Activated T-cell treated with anti-CD3 and anti-CD28 coated beads, Interleukin-2, amount 50 U/mL, for 48 hours (primary cell): ENCODE measurements at places on chromosomes 16 and 17.

GRCh38 chr17:50346313-50347116, 589 bp downstream of the XYLT2 start:
- DNase-seq = peak; percentile 73

DNA sequence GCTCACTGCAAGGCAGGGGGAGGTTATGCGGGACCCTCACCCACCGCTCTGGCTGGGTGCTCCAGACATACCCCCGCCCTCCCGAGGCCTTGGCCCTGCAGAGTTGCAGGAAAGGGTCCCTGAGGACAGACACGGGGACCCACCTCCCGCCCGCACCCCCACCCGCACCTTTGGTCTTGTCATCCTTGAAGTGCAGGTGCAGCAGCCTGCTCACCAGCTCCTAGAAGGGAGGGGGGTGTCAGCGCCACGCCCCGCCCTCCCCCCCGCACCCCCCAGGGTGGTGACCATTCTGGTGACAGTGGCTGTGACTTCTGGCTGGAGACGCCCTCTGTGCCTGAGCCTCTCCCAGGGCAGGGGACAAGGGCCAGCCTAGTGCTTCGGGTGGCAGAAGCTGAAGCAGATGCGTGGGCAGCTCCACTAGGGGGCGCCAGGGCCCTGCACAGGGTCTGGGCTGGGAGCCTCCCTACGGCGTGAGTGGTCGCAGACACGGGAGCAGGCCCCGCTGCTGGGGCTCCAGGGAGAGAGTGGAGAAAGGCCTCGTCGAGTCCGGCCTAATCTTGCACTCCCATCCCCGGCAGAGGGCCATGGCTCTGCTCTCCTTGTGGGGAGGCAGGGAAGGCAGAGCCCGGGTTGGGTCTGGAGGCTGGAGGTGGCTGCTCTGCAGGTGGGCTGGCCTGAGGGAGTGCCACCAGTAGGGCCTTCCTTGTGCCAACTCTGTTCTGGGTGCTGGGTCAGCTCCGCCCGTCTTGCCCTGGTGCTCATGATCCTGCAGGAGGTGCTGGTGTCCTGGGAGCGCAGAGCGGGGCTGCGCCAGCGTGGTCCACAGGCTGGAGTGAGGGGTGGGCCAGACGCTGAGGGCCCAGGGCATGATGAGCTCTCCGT, 2.7 kb downstream of the CENPX start:
- DNase-seq = peak; percentile 85

DNA sequence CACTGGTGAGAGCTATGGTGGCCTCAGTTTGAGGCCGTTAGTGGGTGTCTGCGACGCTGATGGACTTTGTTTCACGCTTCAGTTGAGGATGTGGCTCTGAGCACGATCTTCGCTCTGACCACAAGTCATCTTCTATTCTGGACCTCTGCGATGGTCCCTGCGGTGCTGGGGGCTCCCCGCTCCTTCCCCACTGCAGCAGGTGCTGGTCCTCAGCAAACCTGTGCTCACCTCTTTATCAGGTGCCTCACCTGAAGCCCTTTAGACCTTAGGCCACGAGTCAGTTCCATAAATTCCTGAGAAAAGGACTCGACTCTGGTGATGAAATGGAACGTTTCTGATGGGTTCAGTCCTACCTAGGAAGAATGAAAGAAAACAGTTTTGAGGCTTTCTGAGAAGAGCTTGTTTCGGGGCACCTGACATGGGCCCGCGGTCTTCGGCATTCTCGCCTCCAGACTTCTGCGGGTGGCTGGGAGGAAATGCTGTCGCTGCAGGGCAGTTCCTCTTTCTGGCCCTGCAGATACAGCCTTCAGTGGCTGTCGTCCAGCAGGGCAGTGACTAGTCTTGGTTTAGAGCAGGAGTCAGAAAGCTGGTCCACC, 4.7 kb downstream of the KCTD5 start:
- peak; percentile 67 for DNase-seq

DNA sequence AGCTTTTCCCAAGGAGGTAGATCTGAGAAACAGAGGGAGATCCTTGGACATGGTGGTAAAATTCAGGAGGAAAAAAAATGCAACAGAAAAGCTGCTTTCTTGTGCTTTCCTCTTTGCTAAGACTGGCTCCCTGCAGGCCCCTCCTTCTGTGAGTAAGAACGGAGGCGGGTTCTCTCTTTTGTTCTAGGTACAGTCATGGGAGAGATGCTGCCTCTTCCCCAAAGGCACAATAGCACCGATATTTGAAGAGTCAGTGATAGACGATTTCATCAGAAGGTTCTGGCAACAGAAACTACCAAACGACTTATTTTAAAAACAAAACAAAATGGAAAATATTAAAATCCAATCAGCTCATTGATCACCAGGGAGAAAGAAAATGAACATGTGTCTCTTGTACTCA, 32.6 kb upstream of the KIFC3 start:
- DNase-seq = no peak

DNA sequence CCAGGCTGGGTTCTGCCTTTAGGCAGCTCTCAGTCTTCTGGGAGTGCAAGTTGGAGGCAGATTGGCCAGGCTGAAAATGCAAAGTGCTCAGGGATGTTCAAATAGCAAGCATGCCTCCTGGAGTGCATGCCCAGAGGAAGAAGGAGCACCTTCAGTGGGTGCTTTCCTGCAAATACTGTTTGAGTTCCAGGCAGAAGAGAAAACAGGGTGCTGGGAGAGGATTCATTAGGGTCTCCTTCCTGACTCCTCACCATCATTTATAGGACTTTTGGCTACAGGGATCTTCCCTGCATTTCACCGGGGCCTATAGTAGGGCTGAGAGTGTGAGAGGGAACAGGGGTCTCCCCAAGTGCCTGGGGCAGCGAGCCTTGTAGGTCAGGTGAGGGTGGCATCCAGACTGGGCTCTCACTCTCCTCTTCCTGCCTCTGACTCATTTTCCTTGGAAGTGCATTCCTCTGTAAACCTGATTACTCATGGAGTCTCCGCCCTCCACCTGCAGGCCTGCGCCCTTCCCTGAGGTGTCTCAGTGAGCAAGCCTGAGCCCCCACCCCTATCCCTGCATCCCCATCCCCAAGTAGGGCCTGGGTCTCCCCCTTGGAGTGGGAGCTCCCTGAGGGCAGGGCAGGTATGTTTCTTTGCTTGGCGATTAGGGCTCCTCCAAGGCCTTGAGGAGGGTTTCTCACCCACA, 17.1 kb upstream of the TNS4 start:
- no peak for DNase-seq

DNA sequence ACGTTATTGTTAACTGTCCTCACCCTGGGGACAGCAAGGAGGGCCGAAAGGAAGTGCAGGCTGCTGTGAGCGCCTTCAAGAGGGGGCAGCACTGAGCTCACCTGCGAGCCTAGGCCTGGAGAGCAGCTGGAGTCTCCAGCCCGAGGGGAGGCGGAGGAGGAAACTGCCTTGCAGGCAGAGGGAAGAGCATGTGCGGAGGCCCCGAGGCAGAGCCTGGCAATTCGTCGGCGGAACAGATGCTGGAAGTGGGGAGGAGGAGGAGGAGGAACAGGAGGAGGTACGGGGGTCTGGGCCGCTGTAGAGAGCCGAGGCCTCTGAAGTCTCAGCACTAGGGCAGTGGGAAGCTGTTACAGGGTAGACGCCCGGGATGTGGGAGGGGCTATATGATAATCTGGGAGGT, 49.6 kb upstream of the PLCG2 start:
- DNase-seq = no peak

GRCh38 chr17:77273397-77274085, 132.8 kb downstream of the SEC14L1 start:
- DNase-seq = no peak

- no peak for DNase-seq
These were observed 456.3 kb upstream of the ERCC4 start for GRCh38 chr16:13463619-13464018.

GRCh38 chr16:23014592-23014991, 134.7 kb downstream of the USP31 start:
- DNase-seq = no peak

DNA sequence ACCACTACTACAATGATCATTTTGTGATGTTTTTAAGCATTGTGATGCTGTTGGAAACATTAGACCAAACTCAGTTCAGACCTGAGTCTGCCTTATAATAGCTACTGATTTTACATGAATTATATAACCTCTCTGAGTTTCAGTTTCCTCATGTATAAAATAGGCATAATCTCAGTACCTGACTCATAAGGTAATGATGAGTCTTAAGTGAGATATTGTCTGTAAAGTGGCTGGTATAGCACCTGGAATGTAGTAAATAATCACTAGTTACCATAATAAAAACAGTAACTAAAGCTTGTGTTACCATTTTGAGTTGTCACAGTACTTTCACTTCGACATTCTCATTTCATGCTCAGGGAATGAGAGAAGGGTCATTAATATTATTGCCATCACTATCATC, 381.5 kb upstream of the SALL1 start:
- DNase-seq = no peak

DNA sequence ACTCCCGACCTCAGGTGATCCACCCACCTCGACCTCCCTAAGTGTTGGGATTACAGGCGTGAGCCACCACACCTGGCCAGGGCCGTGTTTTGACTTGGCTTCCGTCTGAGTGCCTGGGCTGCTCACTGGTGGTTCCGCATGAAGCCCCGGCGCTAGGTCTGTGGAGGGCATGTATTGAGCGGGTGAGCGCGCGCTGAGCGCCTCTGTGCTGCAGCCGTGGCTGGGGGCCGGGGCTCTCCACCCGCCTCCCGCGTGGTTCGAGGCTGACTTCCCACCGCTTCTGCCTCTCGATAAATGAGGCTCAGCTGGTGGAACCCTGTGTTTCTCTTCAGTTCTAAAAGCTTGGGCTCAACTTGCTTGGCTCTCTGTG, 38.9 kb upstream of the ATP2A3 start:
- no peak for DNase-seq

GRCh38 chr16:11105038-11105903, 150.7 kb downstream of the SOCS1 start:
- peak; percentile 57 for DNase-seq
